Amygdala (tissue), 56 donors: ENCODE measurements at places on chromosomes 11 and 22.
A peak's percentile ranks its signal among the peaks of the same experiment; 100 is the strongest.

DNA sequence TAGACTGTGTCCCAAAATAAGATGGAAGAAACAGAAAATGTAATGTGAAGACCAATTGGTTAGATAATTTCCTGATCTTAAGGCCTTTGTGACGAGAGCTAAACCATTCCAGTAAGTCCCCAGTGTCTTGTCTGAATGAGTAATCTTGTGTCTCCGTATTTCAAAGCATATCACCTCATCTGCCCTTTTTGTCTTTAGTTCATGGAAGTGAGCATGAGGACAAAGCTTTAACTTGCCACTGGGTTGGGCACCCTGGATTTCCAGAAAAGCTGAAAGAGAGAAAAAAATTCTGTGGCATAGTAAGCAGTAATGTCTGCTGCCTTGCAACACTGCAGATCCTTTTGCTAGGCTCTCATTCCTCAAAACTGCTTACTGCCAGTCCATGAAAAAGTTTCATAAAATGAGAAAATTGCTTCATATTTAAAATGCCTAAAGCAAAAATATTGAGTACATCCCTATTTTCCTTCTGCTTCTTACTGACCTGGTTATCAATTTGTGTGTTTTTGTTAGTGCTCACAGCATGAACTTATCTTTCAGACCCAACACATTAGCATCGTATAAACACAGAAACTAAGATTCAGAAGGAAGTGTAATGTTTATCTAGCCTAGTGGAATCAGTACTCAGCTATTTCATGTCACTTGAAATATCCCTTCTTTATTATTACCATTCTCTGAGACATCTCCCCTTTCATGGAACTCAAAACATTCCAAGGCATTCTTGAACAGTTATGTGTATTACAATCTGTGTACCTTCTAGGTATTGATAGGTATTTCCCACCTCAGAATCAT is 5.3 kb downstream of the CASP12 start:
- no peak for DNase-seq

- DNase-seq = no peak
These were observed 677.2 kb upstream of the TENM4 start for GRCh38 chr11:80118073-80118472.

DNA sequence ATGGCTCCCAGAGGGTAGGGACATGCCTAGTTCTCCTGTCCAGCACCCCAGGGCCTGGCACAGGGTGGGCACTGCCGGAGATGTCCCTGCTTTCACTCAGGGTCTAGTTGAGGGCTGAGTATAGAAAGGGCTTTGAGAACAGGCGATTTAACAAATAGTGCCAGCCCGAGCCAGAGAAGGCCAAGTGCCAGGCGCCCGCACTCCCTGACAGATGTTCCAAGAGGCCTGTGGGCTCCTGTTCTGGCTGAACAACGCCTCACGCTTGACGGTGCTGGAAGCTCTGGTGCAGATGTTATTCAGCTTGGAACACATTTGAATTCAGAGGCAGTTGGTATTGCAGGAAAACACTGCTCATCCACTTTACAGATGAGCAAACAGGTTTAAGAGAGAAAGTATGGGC is 46.5 kb downstream of the NFAM1 start:
- peak; percentile 58 for DNase-seq

GRCh38 chr11:64569300-64569970 is 21.6 kb upstream of the SLC22A12 start:
- no peak for DNase-seq

DNA sequence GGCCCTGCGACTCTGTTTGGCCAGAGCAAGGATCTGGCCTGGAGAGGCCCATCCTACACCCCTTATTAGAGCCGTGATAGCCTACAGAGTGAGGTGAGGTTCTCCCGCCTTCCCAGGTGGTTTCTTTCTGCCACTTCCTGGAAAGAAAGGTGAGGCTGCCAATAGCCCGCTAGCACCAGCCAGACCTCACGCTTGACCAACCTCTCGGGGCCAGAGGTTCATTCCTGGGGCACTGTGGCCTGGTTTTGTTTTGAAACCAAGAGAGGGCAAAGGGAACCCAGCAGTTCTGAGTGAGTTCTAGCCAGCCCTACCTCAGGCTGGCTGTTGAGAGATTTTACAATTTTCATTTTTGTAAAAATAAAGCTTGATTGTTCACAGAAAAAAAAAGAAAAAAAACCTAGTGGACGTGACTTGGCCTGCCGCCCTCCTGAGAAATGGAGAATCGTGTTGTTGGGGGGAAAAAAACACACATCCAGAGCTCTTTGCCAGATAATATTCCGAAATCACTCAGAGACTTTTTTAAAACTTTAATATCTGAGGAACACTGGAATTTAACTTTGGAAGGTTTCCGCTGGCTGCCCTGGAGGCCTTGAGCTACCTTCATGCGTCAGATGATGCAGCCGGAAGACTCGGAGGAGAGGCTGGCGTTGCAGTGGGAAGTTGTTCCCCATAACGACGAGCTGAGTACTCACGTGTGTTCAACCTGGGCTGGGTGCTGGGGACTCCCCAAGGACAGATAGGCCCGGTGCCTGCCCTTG is 84.5 kb downstream of the BCR start:
- DNase-seq = no peak

DNA sequence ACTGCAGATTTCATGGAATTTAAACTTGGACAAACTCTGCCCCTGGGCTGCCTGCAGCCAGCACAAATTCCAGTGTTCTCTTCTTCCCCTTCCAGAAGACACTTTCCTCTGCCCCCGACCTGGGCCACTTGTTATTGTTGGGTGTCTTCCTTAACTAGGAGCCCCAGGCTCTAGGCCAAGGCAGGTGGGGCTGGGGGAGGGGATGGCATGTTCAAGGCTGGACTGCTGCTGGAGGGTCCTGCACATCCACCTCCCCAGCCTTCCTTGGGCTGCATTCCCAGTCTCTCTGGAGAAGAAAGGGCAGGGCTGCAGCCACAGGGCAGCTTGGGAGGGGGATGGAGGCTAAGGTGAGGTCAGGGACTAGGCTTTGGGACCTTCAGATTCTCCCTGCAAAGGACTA is 11.5 kb upstream of the SLC22A6 start:
- DNase-seq = no peak

- no peak for DNase-seq
These were observed 5.0 kb upstream of the COX8A start for GRCh38 chr11:63969461-63969860.

DNA sequence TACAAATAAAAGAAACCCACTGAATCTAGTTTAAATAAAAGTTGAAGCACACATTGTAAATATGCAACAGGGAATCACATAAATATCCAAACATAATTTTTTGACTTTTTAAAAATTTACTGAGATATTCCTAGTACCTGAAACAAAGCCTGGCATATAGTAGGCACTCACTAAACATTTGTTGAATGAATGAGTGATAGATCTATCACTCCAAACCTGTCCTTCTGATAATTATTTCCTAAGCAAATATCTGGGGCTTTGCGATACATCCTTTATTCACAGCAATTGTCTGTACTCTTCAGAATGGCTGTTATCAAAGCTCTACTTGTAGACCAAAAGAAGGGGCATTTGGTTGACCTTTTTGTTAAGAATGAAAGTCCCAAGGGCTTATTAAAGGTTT is 2.6 kb upstream of the PSMA1 start:
- DNase-seq = no peak

- DNase-seq = no peak
These were observed 15.3 kb upstream of the RASL10A start for GRCh38 chr22:29330753-29331152.

GRCh38 chr11:2558397-2558796 is 113.6 kb downstream of the KCNQ1 start:
- DNase-seq = no peak

DNA sequence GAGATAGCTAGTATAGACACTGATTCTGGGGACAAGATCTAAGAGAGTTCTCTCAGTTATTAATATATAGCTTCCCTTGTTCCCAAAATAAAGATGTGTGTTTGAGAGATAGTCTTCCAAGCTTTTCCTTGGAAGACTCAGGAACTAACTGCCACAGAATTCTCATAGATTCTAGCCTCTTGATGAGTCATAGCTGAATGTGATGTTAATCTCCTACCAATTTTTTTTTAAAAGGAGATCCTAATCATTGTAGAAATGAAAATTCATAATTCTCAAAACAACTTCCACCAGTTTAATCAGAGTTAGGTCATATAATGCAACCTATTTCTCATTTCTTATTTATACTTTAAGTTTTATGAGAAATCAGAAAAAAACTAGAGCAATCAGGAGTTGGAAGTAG is 148.8 kb downstream of the JRKL start:
- DNase-seq = no peak

GRCh38 chr11:63007920-63008319 is 7.7 kb downstream of the SLC22A8 start:
- DNase-seq = no peak

GRCh38 chr11:44529895-44530412 is 35.5 kb upstream of the CD82 start:
- no peak for DNase-seq

DNA sequence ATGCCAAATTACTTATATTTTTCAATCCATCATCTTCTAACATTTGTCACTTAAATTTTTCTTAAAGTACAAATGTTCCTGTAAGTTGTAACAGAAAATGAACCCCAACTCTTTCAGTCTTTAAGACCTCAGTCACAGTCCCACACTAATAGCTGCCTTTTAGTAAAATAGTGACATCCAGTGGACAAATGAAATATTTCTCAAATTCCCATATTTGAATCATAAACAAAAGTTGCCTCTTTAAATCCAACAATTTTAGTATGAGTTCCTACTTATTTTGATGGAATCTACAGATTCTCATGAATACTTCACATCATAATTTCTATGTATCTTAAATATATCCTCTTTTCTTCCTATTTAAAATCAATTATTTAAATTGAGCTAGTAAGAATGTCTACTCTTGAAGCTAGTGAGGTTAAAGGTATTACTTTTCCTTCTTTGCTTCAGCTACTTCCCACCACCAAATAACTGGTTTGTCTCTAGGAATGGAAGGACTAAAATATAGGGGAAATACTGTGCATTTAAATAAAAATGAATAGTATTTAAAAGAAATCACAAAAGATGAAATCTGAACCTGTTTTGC is 9.2 kb downstream of the LIN7C start:
- no peak for DNase-seq

DNA sequence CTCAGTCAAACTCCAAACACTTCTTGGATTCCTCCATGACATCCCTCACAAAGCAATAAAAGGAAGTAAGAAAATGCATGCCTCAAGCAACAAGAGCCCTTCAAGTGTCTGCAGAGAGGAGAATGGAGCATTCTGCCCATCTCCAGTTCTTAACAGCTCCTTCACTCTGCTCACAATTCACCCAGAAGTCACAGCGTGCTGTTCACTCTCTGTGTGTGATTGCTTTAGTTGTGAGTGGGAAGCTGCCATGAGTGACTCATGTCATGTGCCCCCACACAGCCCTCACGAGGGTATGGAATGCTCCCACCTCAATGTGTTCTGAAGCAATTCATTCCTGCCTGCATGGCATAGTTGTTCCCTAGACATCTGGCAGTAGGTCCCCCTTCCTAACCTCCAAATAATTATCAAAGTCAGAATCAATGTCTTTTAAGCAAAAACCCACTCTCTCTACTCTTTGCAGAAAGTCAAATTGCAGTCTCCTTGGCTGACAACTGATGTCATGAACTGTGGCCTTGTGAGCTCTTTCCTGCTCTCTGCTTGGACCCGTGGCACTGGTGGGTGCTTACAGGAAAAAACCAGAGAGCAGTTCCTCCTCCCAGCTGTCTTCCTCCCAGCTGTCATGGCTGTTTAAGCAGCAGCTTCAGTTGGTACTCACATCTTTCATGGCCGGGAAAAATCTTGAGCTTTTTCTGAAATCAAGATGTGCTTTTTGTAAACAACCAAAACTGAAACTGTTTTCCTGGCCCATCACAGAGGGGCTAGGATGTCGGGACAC is 112.1 kb upstream of the SPON1 start:
- DNase-seq = no peak

DNA sequence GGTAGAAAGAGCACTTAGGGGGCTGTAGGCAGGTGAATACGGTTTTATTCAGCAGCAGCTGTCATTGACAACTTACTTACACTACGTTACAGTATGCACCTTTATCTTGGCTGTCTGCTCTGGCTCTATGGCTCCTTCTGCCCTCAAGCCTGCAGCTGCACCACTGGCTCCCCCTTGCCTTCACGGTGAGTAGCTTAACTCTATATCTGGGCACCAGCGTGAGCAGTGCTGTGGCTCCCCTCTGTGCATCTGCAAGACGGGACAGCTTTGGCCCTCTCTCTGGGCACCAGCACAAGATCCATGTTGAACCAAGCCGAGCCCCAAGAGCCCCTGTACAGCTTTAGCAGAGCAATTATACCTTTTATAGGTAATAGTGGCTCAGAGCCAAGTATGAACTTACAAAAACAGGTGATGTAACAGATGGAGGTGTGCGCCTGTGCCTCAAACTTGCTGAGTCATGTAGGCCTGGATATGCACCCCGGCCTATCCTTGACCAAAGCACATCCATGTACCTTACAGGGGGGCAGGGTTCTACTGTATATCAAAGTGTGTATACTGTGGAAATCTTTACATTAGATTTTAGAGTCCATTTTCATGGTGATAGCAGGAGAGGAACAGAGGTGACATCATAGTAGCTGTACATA is 96.9 kb upstream of the CTSC start:
- DNase-seq = no peak

DNA sequence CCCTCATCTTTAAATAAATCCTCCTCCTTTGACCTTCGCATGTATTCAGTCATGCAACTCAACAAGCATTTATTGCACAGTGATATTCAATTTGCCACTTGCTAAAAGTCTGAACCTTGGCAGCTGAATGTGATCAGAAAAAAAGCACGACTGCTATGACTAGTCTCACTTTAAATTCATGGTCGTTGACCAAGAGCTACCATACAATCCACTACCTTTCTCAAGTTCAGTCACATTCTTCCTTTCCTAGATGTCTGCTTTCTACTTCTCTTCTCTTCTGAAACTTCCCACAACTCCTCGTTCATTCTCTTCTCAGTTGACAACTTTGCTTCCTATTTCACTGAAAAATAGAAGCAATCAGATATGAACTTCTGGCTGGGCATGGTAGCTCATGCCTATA is 2.0 kb upstream of the SAA1 start:
- DNase-seq = no peak

DNA sequence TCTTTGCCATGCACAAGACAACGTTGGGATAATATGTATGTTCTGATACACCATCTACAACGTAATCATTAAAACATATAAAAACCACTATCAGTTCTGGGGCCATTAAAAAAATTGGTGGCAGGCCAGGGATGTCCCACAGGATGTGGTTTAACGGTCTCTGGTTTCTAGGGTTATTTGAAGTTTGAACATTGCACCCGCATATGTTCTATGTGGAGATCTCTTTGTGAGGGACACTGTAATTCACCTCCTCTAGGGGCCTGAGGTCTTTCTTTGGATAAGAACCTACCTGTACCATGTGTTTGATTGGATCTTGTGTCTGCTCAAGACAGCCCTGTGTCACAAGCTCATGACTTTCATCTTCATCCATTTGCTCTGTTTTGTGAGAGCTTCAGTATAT is 73.2 kb downstream of the GGTLC2 start:
- DNase-seq = no peak

- no peak for DNase-seq
These were observed 131.9 kb downstream of the RASSF10 start for GRCh38 chr11:13140873-13141655.

GRCh38 chr11:3220101-3220500 is 1.5 kb upstream of the MRGPRG start:
- no peak for DNase-seq

- DNase-seq = no peak
These were observed 415.4 kb downstream of the MN1 start for GRCh38 chr22:27386186-27386585.
